ENCODE measurements at places on chromosomes 5 and 9.

GRCh38 chr5:73179730-73180129 is 6.7 kb downstream of the TMEM174 start:
- no peak for DNase-seq

DNA sequence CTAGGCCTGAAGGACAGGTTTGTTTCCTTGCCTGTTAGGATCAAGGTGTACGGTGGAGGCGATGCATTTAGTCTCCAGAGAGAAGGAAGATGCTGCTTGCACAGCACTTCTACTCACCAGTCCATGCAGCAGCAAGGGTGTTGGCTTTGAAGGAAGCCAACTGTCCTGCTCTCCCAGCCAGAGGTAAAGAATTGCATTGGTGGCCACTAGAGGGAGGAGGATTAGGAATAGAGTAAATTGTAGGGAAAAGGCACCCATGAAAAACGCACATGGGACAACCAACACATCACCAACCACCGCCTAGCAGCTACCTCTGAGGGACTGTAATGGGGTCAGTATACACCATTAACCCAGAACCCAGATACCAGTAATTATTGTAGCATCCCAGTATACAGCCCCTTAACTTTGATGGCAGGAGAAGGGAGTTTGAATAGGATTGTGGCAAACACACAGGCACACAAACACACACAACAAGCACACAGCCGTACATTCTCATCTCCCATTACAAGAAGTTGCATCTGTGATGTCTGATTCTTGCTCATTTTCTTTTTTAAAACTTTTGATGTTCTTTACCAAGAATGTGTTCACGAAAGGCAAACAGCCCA is 267.7 kb downstream of the ADAMTS6 start:
- peak; percentile 1 for DNase-seq

- no peak for DNase-seq
Observed at GRCh38 chr5:73205305-73205704, 32.3 kb downstream of the TMEM174 start.

DNA sequence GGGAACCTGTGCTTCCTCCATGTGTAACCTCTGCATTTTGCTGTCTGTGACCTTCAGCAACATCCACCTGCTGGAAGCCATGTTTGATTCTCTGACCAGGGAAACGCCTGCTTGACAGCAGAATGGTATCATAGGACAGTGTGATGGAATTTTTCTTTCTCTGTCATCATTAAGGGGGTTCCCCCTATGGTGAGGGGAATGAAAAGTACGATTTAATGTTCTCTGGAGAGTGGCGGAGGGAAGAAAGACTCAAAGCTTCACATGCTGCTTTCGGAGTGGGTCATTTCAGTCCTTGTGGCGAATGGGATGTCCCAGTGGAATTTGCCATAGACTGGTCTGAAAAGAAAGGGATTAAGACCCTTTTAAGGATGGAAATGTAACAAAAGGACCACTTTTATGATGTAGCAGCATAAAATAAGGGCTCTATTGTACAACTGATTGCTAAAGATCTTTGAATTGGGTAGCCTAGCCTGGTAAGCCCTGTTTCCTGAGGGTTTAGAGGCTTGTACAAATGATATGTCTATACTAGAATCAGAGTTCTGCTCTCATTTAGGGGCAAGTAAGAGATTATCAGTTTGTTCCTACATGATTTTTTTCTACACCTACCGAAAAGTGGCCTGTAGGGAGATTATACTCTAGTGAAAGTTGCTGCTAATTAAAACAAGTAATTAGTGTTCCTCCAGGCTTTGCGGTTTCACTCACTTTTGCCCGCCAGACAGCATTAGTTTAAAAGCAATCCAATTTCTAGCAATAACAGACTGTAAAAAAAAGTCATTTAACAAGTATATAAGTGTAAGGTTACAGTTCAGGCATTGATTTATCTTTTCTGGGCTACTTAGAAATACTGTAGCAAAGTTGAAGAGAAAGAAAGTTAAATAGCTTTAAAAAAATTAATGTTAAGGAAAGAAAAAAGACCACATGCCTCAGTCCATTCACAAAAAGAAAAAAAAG is 904.5 kb downstream of the NR2F1-AS1 start:
- DNase-seq = no peak

DNA sequence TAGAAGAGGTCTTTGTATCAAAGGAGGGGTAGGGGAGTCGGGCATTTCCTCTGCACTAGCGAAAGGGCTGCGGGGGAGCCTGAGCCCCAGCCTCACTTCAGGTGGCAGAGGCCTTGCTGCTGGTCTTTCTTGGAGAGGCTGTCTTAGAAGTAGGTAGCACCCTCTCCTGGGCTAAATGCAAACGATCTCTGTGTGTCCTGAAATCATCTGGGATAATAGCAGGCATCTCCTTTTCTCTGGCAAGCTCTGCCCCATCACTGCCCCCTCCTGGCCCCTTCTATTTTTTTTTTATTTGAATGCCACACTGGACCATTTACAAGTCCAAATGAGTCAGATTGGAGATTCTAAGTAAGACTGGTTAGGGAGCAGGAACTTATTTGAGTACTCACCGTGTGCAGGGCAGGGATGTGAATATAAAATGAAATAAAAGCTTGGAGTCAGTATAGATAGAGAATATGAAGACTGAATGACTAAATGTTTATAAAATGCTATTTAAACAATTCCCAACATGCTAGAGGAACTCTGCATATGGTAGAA is 137.1 kb downstream of the FGF1 start:
- peak; percentile 66 for DNase-seq

- no peak for DNase-seq
Observed at GRCh38 chr9:27436234-27436633, 87.9 kb upstream of the IFNK start.

DNA sequence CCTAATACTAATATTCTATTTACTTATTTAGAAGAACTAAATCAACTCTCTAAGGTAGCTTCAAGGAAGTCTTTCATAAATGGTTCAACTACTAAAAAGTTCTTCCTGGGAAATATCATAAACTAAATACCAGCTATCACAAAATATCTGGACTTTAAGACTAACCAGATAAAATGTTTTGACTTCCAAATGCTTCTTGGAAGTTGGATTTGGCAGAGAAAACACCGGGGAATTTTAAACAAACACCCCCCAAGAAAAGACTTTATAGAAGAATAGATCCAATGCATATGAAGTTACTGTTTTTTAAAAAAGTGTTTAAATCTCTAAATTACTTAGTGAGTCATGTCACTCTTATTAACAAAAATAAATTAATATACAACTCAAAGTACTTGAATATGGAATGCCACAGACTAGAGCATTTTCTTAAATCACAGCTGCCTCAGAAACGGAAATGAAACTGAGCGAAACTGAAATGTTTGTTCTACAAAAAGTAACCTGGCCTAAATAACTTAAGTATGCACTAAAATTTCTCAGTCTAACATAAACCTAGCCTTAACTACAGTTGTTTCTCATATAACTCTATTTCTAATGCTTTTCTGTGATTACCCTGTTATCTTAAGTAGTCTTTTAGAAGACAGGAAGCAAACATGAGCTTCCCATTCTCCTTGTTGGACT is 6.8 kb downstream of the ABCA1 start:
- no peak for DNase-seq

- peak; percentile 7 for DNase-seq
Observed at GRCh38 chr9:15104826-15105420, 194.7 kb upstream of the FREM1 start.

DNA sequence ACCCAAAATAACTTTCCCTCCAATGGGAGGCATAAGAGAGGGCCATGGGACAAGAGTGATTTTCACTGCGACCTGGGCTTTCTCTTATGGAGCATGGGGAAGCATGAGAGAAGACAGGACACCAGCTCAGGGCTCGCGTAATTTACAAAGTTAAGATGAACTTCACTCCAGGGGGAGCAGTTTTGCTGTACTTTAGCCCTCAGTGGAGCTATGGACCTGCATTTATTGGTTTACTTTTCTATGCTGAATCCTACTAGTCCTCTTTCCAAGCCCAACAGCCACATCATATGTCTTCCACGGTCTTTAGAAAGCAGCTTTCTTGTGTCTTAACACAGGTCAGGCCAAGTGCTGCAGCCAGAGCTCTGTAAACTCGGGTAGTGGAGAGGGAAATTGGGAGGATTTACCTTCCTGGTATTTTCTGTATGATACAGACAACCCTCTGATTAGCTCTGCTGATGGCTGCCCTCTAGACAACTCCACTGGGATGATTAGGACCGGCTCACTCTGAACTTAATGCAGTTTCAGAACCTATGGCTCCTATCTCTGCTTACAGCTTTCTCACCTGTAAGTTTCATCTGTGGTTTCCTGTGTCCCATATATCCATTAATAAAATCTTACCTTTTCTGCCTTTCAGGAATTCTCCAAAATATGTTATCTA is 581.0 kb upstream of the RORB start:
- DNase-seq = peak; percentile 3

DNA sequence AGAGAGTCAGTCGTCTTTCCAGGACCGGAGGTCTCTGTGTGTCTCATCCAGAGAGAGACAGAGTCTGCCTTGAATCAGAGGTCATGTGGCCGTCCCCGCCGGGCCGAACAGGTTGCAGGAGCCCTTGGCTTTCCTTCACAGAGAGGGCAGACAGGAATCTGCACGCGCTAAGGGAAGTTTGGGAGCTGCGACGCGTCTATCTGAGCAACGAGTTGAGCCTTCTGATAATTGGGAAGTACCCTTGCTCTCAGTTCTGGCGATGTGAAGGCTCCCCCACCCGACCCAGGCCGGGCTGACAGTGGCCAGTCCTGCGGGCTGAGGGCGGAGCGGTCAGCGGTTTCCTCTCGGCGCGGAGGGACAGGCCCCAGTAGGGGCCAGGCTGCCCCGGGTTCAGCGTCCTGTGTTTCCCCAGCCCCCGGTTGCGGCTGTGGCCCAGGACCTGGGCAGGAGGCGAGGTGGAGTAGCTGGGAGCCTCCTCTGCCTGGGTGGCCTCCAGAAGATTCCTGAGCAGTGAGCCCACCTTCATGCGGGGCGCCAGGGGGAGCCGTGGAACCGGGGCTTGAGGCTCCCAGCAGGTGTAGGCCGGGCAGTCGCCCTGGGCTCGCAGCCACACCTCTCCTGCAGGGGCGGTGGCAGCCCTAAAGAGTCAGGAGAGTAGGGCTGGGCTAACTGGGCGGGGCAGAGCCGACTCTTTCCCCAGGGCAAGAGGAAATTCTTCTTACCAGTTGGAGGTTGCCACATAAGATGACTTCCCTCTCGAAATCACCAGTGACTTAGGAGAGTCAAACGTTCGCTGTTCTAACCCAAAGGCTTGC is 13.9 kb downstream of the NR2F1 start:
- DNase-seq = no peak

DNA sequence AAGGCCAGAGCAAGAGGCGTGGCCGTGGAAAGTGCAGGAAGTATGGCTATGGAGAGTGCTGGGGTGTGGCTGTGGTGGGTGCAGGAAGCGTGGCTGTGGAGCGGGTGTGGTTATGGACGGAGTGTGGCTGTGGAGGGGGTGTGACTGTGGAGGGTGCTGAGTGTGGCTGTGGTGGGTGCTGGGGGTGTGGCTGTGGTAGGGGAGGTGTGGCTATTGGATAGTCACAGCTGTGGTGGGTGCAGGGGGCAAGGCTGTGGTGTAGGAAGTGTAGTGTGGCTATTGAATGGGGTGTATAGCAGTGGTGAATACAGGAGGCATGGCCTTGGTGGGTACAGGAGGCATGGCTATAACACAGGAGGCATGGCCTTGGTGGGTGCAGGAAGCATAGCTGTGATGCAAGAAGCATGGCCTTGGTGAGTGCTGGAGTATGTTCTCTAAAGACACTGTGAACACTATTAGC is 40.8 kb upstream of the SPATA31C2 start:
- DNase-seq = no peak

DNA sequence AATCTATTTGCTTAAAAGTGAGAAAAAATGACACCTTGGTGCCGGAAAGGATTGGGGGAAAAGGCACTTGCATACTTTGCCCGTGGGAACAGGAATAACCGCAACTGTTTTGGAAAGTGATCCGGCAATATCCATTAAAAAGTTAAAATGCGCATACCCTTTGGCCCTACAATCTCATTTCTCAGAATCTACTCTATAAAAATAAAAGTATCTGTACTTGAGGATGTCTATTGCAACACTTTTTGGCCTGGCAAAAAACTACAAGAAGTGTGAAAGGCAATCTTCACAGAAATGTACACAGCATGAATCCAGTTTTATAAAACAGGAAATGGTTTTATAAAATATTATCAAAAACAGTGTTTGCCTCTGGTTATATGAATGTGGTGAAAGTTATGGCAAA is 58.3 kb upstream of the NFIL3 start:
- no peak for DNase-seq

DNA sequence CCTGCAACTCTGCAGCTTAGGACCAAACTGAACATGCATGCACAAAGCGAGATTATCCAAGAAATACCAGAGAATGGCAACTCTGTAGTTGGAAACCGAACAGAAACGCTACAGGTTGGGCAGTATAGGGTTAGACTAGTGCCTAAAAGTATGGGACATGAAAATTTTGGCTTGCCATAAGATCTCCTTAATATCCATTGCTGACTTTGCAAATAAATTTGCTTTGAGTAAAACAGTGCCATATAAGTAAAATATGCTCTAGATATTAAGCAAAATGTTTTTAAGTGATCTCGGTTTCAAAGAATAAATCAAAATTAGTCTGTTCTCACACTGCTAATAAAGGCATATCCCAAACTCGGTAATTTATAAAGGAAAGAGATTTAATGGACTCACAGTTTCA is 456.0 kb downstream of the PRDM9 start:
- DNase-seq = no peak

GRCh38 chr5:177427211-177427822 is 841 bp downstream of the GRK6 start:
- no peak for DNase-seq

GRCh38 chr9:83167126-83167525 is 104.2 kb upstream of the RASEF start:
- no peak for DNase-seq

DNA sequence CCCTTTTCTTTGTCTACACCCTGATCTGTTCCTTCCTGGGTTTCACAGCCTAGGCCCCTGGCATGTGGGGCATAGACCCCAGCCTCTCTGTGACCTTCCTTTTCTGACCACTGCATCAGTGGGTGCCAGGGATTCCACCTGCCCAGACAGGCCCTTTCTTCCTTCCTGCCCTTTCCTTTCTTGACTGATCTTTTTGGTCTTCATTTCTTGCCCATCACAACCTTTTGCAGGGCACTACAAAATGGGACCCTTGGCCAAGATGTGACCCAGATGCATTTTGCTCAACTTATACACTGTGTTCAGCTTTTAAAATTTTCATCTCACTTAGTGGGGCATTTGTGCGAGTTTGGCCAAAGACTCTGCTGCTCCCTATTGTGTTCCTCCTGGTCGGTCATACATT is 73.2 kb upstream of the TNFAIP8 start:
- DNase-seq = no peak

GRCh38 chr5:113663879-113664541 is 150.5 kb downstream of the YTHDC2 start:
- DNase-seq = no peak

DNA sequence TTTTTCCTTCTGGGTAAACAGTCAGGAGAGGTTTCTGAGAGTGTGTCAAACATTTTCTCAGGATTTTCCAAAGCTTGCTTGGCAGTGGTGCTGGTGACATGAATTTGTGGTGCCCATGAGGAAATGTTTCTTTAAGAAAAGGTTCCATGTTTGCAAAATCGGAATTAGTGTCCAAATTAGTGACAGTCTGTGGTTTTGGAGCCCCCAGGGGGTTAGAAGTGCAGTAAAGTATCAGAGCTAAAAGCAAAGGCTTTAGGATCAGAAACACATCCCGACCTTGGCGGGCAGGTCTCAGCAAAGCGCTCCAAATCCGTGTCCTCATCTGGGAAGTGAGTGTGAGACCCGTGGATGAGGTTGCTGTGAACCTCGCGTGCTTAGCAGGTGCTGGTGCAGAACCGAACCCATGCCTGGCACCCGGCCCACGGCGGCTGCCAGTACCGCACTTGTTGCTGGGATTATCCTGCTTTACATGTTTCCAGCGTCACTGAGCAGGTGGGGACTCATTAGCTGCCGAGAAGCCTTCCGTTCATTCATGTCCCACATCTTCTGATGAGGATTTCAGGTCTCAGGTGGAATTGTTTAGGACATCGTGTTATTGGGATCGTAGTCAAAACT is 70.8 kb upstream of the COL5A1 start:
- DNase-seq = no peak

Data from COLO829 (cell line).